ENCODE measurements at places on chromosomes 12 and 14. TPM values are rescaled to one million over a fixed set of nuclear protein-coding genes. Genes with fewer than 3 reads are reported as not detected.
A peak's percentile ranks its signal among the peaks of the same experiment; 100 is the strongest.

Gene MON2
- 4.4 TPM for polyA plus RNA-seq

Gene FLRT2
- polyA plus RNA-seq = 14.1 TPM

DNA sequence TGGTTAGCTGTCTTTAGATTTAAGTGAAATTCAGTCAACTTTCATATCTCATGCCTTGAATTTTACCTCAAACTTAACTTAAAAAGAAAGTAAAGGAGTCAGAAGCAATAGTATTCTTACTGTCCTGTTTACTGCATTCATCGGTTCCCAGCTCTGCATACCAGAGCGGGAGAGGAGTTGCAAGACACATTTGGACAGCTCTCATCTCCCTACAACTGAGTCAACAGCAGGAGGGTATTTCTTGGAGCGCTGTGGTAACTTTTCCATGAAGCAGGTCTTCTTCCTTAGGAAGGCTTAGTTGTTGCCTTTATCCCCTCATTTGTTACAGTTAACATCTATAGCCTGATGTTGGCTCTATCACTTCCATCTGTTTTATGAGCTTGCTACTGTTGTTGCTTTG is 65.1 kb downstream of the TRMT5 start:
- H3K4me1 ChIP-seq = no peaks in the 10 kb centered on the region
- H3K4me3 ChIP-seq = no peak overlapping the region
- H3K27ac ChIP-seq = no peak overlapping the region
- H3K36me3 ChIP-seq = no peaks in the 10 kb centered on the region

DNA sequence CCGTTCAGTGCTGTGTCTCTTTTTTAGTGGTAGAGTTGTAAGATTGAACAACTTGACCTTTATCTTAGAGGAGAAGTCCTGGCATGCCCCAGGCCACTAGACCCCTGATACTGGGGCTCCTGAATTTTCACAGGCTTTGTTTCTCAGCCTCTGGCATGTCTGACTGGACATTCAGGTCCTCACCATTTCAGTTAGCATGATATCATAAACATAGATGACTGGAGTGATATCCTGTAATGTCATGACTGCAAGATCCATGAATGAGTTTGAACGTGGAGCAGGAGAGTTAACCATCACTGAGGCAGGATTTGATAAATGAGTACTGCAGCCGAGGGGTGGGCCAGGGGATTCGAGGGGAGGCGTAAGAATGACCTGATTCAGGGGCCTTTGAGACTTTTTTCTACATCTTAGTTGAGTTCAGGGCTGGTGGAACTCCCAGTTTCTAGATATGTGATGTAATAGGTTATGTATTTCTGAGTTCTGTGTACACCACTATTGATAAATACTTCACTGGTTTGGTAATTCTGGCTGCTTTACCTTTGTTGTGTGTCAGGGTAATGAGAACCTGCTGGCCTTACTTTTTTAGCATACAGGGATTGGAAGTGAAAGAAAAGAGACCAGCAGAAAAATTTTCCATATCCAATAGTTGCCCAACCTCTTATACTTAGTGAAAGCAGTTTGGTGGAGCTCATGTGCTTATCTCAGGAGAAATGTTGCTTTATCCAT is 217.0 kb downstream of the SYNE2 start:
- no peaks in the 10 kb centered on the region for H3K4me1 ChIP-seq
- no peak overlapping the region for H3K4me3 ChIP-seq
- H3K27ac ChIP-seq = no peak overlapping the region
- no peak for DNase-seq
- peaks cover 4% of the 10 kb centered on the region for H3K36me3 ChIP-seq

DNA sequence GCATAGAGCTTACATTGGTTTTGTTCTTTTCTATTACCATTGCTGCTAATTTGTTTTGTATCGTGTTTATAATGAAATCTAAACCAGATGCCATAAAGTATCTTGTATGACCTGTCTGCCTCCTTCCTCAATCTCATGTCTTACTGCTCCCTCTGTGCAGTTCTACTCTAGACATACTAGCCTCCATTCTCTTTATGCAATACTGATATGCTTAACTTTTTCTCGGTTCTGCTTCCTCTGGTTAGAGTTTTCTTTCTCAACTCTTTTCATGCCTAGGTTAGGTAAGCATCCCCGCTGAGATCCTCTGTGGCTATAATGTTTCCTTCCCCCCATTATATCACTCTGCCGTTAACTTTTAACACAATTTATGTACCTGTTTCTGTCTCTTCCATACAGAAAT is 852.3 kb downstream of the TRHDE start:
- H3K27ac ChIP-seq = no peak overlapping the region
- H3K4me1 ChIP-seq = no peaks in the 10 kb centered on the region
- H3K27me3 ChIP-seq = no peaks in the 10 kb centered on the region
- no peak for DNase-seq
- H3K36me3 ChIP-seq = no peaks in the 10 kb centered on the region

DNA sequence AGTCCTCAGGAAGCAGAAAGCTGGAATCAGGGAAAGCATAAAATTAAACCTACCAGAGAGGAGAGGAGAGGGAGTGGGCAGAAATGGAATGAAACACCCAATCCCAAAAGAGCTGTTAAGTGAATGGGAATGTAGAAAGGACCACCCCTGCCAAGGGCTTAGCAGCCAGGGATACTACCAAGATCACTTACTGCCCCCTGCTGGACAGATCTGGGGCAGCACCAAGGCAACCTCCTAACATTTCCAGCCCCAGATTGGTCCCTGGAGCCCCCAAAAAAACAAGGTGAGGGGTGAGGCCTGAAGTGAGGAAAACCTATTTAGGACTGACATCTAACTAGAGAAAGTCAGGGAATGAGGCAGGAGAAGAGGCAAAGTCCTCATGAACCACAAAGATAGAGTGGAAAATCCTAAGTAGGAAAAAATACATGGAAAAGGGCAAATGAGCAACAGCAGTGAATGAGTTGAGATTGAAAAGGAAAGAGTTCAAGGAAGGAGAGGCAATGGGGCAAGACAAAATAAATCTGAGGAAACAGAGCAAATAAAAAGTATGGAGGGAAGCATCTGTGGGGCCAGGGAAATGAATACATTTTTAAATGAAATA is 11.2 kb upstream of the FKBP11 start:
- no peaks in the 10 kb centered on the region for H3K4me1 ChIP-seq
- H3K27ac ChIP-seq = no peak overlapping the region
- H3K4me3 ChIP-seq = no peak overlapping the region
- peaks cover 42% of the 10 kb centered on the region for H3K36me3 ChIP-seq
- H3K27me3 ChIP-seq = no peaks in the 10 kb centered on the region

GRCh38 chr14:51298895-51299294 is 58.8 kb downstream of the TMX1 start:
- H3K27me3 ChIP-seq = no peaks in the 10 kb centered on the region
- H3K36me3 ChIP-seq = no peaks in the 10 kb centered on the region
- no peak for DNase-seq
- H3K4me1 ChIP-seq = peaks cover 18% of the 10 kb centered on the region
- no peak overlapping the region for H3K27ac ChIP-seq
- H3K4me3 ChIP-seq = no peak overlapping the region

DNA sequence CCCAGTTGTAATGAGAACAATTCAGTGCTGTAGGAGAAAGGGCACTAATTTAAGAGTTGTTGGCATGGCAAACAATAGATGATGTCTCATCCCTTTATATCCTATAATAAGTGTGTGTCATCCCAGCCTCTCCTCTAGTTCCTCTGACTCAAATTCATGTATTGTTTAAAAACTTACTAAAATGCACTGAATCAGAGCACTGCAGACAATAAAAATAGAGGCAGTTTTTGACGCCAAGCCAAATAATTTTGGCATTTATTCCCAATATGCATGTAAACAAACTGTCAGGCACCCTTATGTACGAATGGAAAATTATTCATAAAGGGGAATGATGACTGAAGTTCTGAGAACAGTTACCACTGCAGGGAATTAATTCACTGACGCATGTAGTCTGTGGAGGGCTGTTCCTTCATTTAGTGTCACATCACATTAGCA is 57.9 kb upstream of the TMX1 start:
- no peak overlapping the region for H3K27ac ChIP-seq
- no peaks in the 10 kb centered on the region for H3K27me3 ChIP-seq
- H3K4me3 ChIP-seq = no peak overlapping the region
- H3K4me1 ChIP-seq = no peaks in the 10 kb centered on the region
- no peak for DNase-seq
- H3K36me3 ChIP-seq = no peaks in the 10 kb centered on the region

- DNase-seq = no peak
- H3K27ac ChIP-seq = no peak overlapping the region
- peaks cover 3% of the 10 kb centered on the region for H3K27me3 ChIP-seq
- no peaks in the 10 kb centered on the region for H3K4me1 ChIP-seq
These were observed 68.7 kb upstream of the TMPO start for GRCh38 chr12:98446682-98447081.

GRCh38 chr14:20873370-20874177 is 17.6 kb upstream of the RNASE3 start:
- no peaks in the 10 kb centered on the region for H3K36me3 ChIP-seq
- no peak overlapping the region for H3K27ac ChIP-seq
- no peak overlapping the region for H3K4me3 ChIP-seq
- peaks cover 4% of the 10 kb centered on the region for H3K27me3 ChIP-seq
- H3K4me1 ChIP-seq = no peaks in the 10 kb centered on the region

DNA sequence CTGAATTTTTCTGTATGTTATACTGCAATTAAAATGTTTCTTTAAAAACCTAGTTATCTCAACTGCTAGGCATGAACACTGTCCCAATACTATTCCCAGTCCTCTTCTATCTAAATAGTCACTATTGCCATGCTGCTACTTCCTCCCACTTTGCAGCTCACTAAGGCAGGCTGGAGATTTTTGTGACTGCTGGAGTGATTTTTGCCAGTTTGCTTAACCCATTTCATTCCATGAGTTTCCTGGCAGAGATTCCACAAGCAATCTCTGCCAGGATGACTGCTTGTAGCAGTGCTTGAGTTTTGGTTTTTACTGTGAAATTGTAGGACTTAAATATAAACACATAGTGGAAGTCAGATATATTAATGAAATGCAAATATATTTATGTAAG is 80.8 kb downstream of the BHLHE41 start:
- peak overlapping the region; percentile 28 for H3K4me3 ChIP-seq
- H3K4me1 ChIP-seq = peaks cover 28% of the 10 kb centered on the region
- H3K27me3 ChIP-seq = no peaks in the 10 kb centered on the region
- no peak for DNase-seq
- H3K36me3 ChIP-seq = no peaks in the 10 kb centered on the region

- no peaks in the 10 kb centered on the region for H3K27me3 ChIP-seq
- H3K27ac ChIP-seq = no peak overlapping the region
- no peak overlapping the region for H3K4me3 ChIP-seq
These were observed 92.5 kb downstream of the SSPN start for GRCh38 chr12:26287671-26288381.

GRCh38 chr12:56029666-56030293 is 8.9 kb downstream of the IKZF4 start:
- H3K4me3 ChIP-seq = no peak overlapping the region
- no peaks in the 10 kb centered on the region for H3K4me1 ChIP-seq
- peak overlapping the region; percentile 54 for H3K27ac ChIP-seq
- H3K36me3 ChIP-seq = peaks cover 27% of the 10 kb centered on the region
- H3K27me3 ChIP-seq = no peaks in the 10 kb centered on the region
- peak; percentile 76 for DNase-seq

Gene ANG
- polyA plus RNA-seq = 3.6 TPM
